CD4-positive, alpha-beta memory T cell (primary cell): ENCODE measurements at places on chromosomes 13 and 19. TPM values are rescaled to one million over a fixed set of nuclear protein-coding genes. Genes with fewer than 3 reads are reported as not detected.

GRCh38 chr19:30802424-30803013 is 430.3 kb downstream of the ZNF536 start:
- H3K4me3 ChIP-seq: no peak overlapping the region
- DNase-seq: no peak
- H3K27ac ChIP-seq: no peak overlapping the region
- no peaks in the 10 kb centered on the region for H3K27me3 ChIP-seq

The TMPRSS9 gene
- not detected for total RNA-seq

- H3K27ac ChIP-seq: no peak overlapping the region
- no peaks in the 10 kb centered on the region for H3K27me3 ChIP-seq
- no peaks in the 10 kb centered on the region for H3K4me1 ChIP-seq
- H3K36me3 ChIP-seq: peaks cover 62% of the 10 kb centered on the region
Measured at GRCh38 chr19:40584007-40584406, 7.3 kb downstream of the SHKBP1 start.

- H3K27me3 ChIP-seq: no peaks in the 10 kb centered on the region
- peaks cover 7% of the 10 kb centered on the region for H3K4me1 ChIP-seq
- DNase-seq: no peak
- no peaks in the 10 kb centered on the region for H3K36me3 ChIP-seq
- no peak overlapping the region for H3K27ac ChIP-seq
Measured at GRCh38 chr13:98675837-98676236, 76.6 kb downstream of the SLC15A1 start.

- no peaks in the 10 kb centered on the region for H3K27me3 ChIP-seq
- peak overlapping the region; percentile 85 for H3K4me3 ChIP-seq
- peaks cover 54% of the 10 kb centered on the region for H3K4me1 ChIP-seq
- no peaks in the 10 kb centered on the region for H3K36me3 ChIP-seq
- DNase-seq: no peak
- H3K27ac ChIP-seq: peak overlapping the region; percentile 93
Measured at GRCh38 chr19:2783781-2784145, 690 bp upstream of the SGTA start.

- no peaks in the 10 kb centered on the region for H3K27me3 ChIP-seq
- DNase-seq: no peak
- H3K4me3 ChIP-seq: no peak overlapping the region
Measured at GRCh38 chr19:10639836-10640235, 14.3 kb upstream of the ILF3 start.

The KLK12 gene
- not detected for total RNA-seq

The SOHLH2 gene
- not detected for total RNA-seq

The CHST8 gene
- not detected for total RNA-seq

- no peaks in the 10 kb centered on the region for H3K4me1 ChIP-seq
- DNase-seq: peak; percentile 23
- H3K27ac ChIP-seq: no peak overlapping the region
- no peak overlapping the region for H3K4me3 ChIP-seq
- no peaks in the 10 kb centered on the region for H3K27me3 ChIP-seq
- no peaks in the 10 kb centered on the region for H3K36me3 ChIP-seq
Measured at GRCh38 chr19:47765523-47766358, 12.8 kb upstream of the SELENOW start.

GRCh38 chr19:16293118-16294091 is 31.2 kb upstream of the KLF2 start:
- no peak for DNase-seq
- H3K27me3 ChIP-seq: no peaks in the 10 kb centered on the region
- H3K4me1 ChIP-seq: peaks cover 3% of the 10 kb centered on the region
- H3K36me3 ChIP-seq: no peaks in the 10 kb centered on the region

- no peaks in the 10 kb centered on the region for H3K36me3 ChIP-seq
- H3K27ac ChIP-seq: no peak overlapping the region
- H3K4me1 ChIP-seq: peaks cover 37% of the 10 kb centered on the region
- peaks cover 79% of the 10 kb centered on the region for H3K27me3 ChIP-seq
Measured at GRCh38 chr13:99978799-99979452, 2.7 kb upstream of the ZIC2 start.

GRCh38 chr19:6070207-6070681 is 40.1 kb downstream of the RFX2 start:
- no peaks in the 10 kb centered on the region for H3K27me3 ChIP-seq
- H3K4me3 ChIP-seq: no peak overlapping the region
- H3K36me3 ChIP-seq: no peaks in the 10 kb centered on the region
- no peak overlapping the region for H3K27ac ChIP-seq
- peaks cover 25% of the 10 kb centered on the region for H3K4me1 ChIP-seq

The CEACAM4 gene
- 0.28 TPM for total RNA-seq

DNA sequence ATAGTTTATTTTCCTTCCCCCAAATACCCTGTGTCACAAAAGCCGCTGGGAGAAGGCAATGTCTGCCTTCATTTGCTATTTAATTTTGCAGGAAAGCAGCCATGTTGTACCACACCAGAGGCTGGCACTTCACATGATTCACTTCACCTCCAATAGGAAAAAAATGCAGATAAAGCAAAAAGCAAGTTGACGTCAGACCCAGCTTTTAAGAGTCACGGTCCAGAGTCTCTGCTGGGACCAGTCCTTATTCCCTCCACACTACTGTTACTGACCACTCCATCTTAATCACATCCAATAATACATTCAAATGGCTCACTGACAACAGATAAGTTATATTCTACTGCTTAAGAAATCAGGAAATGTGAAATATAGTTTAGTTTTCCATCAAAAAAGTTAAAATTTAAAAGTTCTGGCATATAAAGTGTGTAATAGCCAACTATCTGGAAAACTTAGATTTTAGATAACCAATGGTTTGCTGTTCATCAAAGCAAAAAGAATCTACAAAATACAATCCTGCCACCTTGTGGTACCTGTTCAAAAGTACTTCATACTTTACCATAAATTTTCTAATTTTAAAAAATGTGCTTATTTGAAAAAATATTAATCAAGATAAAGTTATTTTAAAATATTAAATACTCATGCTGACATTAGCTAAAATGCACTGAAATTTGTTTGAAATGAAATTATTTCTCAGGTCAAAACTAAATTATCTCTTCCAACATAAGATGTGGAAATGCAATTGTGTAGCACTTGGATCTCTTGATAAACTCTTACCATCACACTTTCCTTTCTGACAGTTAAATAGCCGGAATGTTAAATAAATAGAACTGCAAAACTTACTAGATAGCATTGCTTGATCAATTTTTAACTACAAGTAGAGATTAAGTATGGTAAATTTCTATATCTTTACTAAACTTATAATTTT is 97.3 kb downstream of the SERP2 start:
- no peaks in the 10 kb centered on the region for H3K27me3 ChIP-seq
- DNase-seq: no peak
- no peak overlapping the region for H3K27ac ChIP-seq
- H3K4me1 ChIP-seq: no peaks in the 10 kb centered on the region
- H3K4me3 ChIP-seq: no peak overlapping the region

- DNase-seq: no peak
- H3K27me3 ChIP-seq: no peaks in the 10 kb centered on the region
- no peaks in the 10 kb centered on the region for H3K4me1 ChIP-seq
- H3K4me3 ChIP-seq: no peak overlapping the region
- no peaks in the 10 kb centered on the region for H3K36me3 ChIP-seq
Measured at GRCh38 chr19:20315543-20315942, 148.5 kb downstream of the ZNF486 start.

DNA sequence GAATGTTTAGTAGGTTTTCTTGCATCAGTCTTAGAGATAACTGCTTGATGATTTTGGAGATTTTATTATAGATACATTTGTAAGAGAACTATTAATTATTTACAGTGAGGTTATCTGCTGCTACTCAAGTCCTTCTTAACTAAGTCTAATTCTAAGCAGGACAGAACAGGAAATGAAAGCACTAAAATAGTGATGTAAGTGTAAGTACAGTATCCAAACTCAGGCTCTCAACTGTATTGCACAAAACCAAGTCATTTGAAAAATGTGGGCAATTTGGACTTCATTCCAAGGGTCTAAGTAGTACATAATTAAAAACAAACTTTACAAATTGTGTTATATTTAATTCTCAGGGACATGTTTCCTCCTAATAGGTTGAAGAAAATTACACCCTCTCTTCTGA is 417.1 kb downstream of the ITGBL1 start:
- H3K27me3 ChIP-seq: no peaks in the 10 kb centered on the region
- no peaks in the 10 kb centered on the region for H3K36me3 ChIP-seq
- H3K4me1 ChIP-seq: no peaks in the 10 kb centered on the region

- no peaks in the 10 kb centered on the region for H3K4me1 ChIP-seq
- H3K27me3 ChIP-seq: no peaks in the 10 kb centered on the region
- no peaks in the 10 kb centered on the region for H3K36me3 ChIP-seq
- no peak overlapping the region for H3K27ac ChIP-seq
- no peak for DNase-seq
Measured at GRCh38 chr13:26946684-26947343, 186.2 kb upstream of the GPR12 start.

DNA sequence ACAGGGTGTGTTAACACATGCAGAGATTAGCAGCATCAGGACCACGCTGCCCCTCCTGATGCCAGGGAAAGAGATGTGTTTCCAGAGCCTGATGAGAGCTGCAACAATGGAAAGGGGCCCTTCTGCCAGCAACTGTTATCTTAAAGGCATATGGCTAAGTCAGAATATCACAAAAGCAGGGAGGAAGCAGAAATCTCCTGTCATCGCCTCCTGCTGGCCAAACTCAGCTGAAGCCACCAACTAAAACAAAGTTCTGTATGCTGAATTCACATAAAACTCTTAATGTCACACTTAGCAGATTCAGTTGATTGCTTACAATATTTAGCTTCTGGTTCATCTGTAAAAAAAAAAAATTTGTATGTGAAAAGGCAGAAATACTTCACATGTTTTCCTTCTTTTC is 178.2 kb downstream of the GPC5 start:
- H3K36me3 ChIP-seq: no peaks in the 10 kb centered on the region
- H3K4me1 ChIP-seq: no peaks in the 10 kb centered on the region
- DNase-seq: no peak
- no peak overlapping the region for H3K27ac ChIP-seq
- no peak overlapping the region for H3K4me3 ChIP-seq

DNA sequence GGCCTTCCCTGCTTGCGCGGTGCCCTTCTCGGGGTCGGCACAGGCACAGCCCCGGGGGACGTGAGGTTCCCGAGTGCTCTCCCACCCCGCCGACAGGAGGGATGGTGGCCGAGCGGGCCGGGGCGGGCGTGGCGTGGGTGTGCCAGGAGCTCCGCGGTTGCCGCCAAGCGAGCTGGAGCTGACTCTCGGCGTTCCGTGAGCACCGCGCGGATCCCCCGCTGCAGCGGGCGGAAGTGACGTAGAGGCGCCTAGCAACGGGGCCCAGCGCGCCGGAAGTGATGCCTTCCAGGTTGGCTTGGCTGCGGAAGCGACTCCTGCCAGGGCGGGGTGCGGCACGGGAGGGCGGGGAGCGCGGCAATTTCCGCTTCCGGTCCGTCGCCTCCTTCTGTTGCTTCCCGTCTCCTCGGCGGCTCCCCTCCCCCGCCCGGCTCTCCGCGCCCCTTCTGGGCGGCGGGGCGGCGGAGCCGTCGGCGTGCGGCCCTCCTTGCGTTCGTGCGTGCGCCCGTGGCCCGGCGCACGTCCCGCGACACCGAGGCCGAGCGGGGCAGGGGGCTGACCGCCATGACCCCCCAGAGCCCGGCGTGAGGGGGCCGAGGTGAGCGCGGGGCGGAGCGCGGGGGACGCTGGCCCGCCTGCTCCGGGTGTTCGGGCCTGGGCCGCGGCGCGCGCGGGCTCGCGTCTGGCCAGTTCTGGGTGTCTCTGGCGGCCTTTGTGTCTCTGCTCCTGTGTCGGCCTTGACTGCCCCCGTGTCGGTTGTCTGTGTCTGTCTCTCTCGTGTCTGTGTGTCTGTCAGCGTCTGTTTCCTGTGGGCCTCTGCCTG is at the start of gene EPN1:
Gene EPN1 (plus strand): TSS at position 386 of the 820 bp plus-strand sequence. CDS start 3,402 bp downstream, outside the sequence.
- peaks cover 63% of the 10 kb centered on the region for H3K4me1 ChIP-seq
- H3K27me3 ChIP-seq: no peaks in the 10 kb centered on the region
- H3K4me3 ChIP-seq: peak within 1 kb of the TSS; percentile 98
- peak within 1 kb of the TSS; percentile 94 for H3K27ac ChIP-seq

The INSR gene
- 1.2 TPM for total RNA-seq

GRCh38 chr13:109101550-109102144 is 472.2 kb downstream of the MYO16 start:
- no peak for DNase-seq
- H3K36me3 ChIP-seq: no peaks in the 10 kb centered on the region
- H3K27me3 ChIP-seq: no peaks in the 10 kb centered on the region
- H3K4me3 ChIP-seq: no peak overlapping the region
- no peaks in the 10 kb centered on the region for H3K4me1 ChIP-seq
- no peak overlapping the region for H3K27ac ChIP-seq

- no peak overlapping the region for H3K4me3 ChIP-seq
- DNase-seq: no peak
- no peaks in the 10 kb centered on the region for H3K36me3 ChIP-seq
- H3K27ac ChIP-seq: no peak overlapping the region
Measured at GRCh38 chr13:46761866-46762265, 35.1 kb downstream of the ESD start.

DNA sequence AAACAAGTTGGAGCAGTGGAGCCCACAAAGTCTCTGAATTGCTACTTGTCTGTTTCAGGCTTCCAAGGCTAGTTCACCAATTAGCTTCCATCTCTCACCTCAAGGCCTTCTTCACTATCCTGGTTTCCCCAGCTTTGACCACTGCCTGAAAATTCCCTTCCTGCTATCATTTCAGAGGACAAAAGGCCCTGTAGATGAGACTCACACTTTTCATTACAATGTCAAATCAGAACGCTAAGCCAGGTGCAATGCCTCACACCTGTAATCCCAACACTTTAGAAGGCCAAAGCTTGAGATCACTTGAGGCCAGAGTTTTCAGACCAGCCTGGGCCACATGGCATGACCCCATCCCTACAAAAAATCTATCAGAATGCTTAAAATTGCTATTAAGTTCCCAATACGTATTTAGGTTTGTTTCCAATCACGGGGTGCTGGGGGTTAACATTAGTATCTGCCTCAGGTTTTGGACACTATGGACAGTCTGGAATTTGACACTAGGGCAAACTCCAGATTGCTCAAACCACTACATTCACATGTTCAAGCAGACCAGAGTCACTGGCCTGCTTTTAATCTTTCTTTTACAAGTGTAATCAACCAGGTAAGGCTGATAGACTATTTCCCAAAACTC is 5.5 kb downstream of the TPT1 start:
- H3K4me3 ChIP-seq: no peak overlapping the region
- peaks cover 34% of the 10 kb centered on the region for H3K36me3 ChIP-seq
- no peaks in the 10 kb centered on the region for H3K27me3 ChIP-seq

- H3K4me3 ChIP-seq: no peak overlapping the region
- no peaks in the 10 kb centered on the region for H3K36me3 ChIP-seq
- H3K27ac ChIP-seq: no peak overlapping the region
- H3K27me3 ChIP-seq: no peaks in the 10 kb centered on the region
Measured at GRCh38 chr13:94234738-94235137, 244.7 kb downstream of the DCT start.

The TEX29 gene
- not detected for total RNA-seq

DNA sequence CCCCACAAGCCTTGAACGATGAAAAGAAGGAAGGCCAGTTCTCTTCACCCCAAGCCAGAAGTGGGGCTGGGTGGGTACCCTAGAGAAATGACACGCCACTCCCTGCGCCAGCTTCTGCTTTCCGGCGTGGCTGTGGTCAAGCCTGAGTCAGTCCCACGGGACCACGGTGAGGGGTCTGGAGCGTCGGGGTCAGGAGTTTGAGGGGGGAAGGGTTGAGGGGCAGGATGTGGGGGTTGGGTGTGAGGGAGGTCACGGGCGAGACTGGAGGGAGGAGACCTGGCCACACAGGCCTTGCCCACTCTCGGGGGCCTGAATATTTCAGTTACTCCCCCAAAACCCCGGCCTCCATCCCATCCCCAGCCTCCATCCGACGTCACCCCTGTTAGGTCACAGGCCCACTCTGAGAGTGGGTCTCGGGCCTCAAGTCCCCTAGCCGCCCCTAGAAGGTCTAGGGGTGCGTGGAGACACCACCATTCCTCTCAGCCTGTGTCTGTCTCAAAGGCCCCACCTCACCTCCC is 500 bp upstream of the IFI30 start:
- no peaks in the 10 kb centered on the region for H3K36me3 ChIP-seq
- no peak for DNase-seq
- H3K27ac ChIP-seq: peak overlapping the region; percentile 62
- H3K4me1 ChIP-seq: peaks cover 18% of the 10 kb centered on the region
